ENCODE measurements at places on chromosomes 2 and 18. TPM values are rescaled to one million over a fixed set of nuclear protein-coding genes. Genes with fewer than 3 reads are reported as not detected.

CAPN14 gene
- not detected for total RNA-seq

GRCh38 chr2:5692561-5693286 is 540 bp downstream of the SOX11 start:
- DNase-seq, result no peak

LRATD1 gene
- 3.8 TPM for total RNA-seq

DNA sequence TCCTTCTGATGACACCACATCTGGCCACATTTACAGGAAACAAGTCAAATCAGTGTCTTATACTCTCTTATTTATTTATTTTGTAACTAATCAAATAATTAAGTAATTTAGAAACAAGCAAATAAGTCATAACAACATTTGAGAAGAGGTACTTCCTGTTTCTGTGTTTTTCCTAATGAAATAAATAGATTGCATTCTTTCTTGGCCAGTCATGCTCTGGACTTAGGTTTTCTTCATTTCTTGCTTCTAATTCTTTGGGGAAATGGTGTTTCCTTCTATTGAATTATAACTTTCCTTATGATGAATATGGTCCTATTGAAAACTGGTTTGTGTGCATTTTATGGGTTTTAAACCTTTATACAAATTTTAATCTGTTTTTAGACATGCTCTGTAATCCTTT is 546.4 kb downstream of the LRRTM4 start:
- DNase-seq, result no peak

DNA sequence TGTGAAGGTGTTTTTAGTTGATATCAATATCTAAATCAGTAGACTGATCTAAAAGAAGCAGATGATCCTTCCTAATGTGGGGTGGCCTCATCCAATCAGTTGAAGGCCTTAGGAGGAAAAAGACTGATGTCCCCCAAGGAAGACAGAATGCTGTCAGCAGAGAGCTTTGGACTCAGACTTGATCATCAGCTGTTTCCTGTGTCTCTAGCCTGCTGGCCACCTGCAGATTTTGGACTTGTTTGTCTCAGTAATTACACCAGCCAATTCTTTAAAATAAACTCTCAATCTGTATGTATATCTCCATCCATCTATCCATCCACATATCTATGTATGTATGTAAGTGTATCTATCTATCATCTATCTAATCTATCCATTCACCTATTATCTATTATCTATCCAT is 301.3 kb downstream of the LPIN1 start:
- DNase-seq, result no peak

C18orf54 gene
- total RNA-seq, result 0.35 TPM

Data from right lobe of liver (tissue), 6 donors.